ENCODE measurements at places on chromosomes 5 and 9.

- no peak for DNase-seq
Measured at GRCh38 chr5:180860273-180860886, 696 bp downstream of the ZFP62 start.

GRCh38 chr5:97134634-97135033, 7.8 kb downstream of the LIX1 start:
- no peak for DNase-seq

DNA sequence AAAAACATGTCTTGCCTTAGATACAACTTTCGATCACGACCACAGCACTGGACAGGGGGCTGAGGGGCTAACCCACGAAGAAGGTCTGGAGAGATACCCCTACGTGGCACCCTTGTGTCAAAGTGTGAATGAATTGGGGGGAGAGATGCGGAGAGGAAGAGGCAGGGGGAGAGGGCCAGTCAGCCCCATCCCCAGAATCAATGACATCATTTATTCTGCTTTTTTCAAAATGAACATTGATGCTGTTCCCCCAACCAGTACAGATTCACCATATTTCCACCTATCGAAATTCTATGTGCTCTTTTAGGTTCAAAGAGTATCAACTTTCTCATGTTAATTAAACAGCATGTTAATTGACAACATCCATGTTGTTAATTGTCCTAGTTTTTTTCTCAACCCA, 32.4 kb downstream of the DAP start:
- DNase-seq: no peak

DNA sequence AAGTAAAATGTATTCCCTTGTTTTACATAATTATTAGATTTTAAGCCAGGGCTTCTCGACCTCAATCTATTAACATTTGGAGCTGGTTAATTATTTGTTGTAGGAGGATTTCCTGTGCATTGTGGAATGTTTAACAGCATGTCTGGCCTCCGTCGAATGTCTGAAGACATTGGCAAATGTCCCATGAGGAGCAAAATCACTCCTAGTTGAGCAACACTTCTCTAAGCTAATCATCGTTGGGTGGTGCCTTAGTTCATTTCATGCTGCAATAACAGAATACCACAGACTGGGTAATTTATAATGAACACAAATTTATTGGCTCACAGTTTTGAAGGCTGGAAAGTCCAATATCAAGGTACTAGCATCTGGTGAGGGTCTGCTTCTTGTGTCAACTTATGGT, 13.4 kb upstream of the VPS13A start:
- DNase-seq: no peak

DNA sequence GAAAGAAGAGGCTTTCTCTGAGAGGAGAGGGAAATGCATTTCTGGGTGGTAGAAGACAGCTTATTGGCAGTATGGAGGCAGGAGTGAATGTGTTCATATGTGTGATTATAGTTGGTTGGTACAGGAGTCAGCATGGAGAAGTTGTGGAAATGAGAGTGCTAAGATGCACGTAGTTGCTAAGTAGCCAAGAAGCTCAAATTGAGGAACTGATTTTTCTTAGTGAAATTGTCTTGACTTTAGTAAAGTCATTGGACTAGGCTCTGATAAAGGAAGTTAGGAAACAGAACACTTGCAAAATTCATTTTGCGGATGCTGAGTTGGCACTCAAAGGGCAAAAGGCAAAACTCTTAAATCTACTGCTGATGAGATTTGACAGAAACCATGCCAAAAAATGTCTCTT, 158.9 kb upstream of the VCAN start:
- DNase-seq: no peak

DNA sequence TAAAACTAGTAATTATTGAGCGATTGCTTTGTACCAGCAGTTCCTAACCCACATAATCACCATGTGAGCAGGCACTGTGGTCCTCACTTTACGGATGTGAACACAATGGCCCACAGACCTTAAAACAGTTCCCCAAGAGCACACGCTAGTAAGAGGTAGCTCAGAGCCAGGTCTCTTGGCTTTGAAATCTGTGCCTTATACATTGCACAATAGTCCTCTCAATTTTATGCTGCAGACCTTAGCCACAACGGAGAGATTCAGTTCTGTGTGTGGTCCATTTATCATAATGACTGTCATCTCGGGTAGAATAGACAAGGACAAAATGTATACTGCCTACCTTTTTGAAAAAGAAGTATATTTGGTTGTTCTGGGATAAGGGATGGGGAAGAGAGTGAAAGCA, 289.0 kb upstream of the ANKRD55 start:
- DNase-seq: no peak

DNA sequence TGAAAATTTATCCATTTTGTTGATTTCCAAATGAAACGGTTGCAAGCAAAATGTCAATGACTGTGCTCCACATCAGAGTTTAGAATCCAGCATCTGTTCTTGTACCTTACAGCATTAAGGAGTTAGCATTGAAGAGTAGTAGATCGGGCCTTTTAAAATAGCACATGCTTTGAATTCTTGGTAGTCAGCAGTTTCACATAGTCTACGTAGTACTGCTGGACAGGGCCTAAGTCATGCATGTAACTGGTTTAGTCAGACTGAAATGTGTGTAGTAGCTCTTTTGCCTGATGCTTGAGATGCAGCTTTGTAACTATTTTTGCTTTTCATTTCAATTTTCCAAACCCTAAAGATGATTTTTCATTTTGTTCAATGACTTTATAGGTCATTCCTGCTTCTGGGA, 19.8 kb downstream of the LECT2 start:
- DNase-seq: no peak

- DNase-seq: peak; percentile 25
Measured at GRCh38 chr9:24832307-24832706, 286.6 kb upstream of the IZUMO3 start.

GRCh38 chr5:40033411-40033810, 608.6 kb upstream of the DAB2 start:
- DNase-seq: no peak

- DNase-seq: no peak
Measured at GRCh38 chr5:176817841-176818377, 7.5 kb downstream of the UNC5A start.

- no peak for DNase-seq
Measured at GRCh38 chr5:87746891-87747377, 334.2 kb upstream of the CCNH start.

- no peak for DNase-seq
Measured at GRCh38 chr9:124257844-124258606, at the start of gene NEK6. TSS of gene NEK6 (plus strand) at chr9:124257949. CDS start at chr9:124301965, 44,016 bp downstream.
